Activated CD8-positive, alpha-beta memory T cell treated with anti-CD3 and anti-CD28 coated beads for 48 hours (primary cell): ENCODE measurements at places on chromosomes 11 and 22.

DNA sequence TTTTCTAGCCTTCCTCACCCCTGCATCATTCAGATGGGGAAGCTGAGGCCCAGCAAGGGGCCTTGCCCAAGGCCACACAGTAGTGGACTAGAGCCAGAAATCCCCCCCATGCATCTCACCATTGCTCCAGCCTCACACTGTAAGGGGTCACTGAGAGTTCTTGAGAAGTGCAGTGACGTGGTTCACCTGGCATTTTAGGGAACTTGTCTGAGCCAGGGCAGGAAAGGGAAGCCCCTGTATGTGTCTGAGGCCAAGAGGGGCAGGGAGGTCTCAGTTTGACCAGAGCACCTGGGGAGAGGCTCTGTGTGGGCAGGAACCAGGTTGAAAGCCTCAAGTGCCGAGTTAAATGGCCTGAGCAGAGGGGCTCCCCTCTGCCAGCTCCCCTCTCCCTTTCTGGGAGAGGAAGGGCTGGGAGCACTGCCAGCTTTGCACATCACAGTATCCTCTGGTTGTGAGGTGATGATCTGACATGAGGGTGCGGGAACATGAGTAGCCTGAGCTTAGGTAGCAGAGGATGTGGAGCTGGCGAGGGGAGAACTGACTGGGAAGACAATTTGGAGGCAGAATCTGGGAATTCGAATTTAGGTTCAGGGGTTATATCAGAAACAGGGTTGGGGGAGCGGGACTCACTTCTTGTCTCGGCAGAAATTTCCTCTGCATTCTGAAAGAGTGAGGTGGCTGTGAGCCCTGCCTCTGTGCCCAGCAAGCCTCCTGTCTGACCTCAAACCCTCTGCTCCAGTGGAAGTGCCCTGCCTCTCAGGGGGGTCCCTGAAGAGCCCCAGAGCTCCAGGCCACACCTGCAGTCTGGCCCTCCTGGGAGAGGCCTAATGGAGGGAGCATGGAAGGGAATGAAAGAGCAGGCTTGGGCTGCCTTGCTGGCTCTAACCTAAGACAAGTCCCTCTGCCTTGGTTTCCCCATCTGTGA, 14.6 kb downstream of the ARHGEF17 start:
- no peak for DNase-seq

GRCh38 chr22:32578752-32579151, 104.1 kb downstream of the FBXO7 start:
- no peak for DNase-seq

GRCh38 chr22:34976474-34976873, 89.5 kb upstream of the ISX start:
- DNase-seq = no peak

DNA sequence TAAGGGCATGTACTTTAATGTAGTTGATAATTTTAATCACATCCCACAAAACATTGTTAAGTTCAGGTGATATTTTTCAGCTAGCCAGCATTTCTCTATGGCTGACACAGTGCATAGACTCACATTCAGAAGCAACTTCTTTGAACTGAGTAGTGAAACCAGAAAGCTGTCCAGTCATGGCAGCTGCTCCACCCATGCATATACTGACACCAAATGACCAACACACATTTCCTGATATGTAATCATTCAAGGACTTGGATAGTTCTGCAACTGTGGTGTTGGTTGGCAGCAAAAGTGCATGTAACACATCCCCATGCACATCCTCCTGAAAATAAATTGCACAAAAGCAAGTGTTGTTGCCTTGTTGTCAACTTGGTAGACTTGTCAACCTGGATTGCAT, 39.7 kb downstream of the CALCA start:
- DNase-seq = no peak

GRCh38 chr11:35851342-35851741, 92.5 kb upstream of the LDLRAD3 start:
- no peak for DNase-seq

GRCh38 chr11:45337583-45338360, 51.6 kb upstream of the SYT13 start:
- DNase-seq = no peak

GRCh38 chr11:94923004-94923334, 50.4 kb downstream of the CWC15 start:
- DNase-seq = no peak
